CD4-positive, alpha-beta T cell treated with Interferon gamma for 1 hour (primary cell): ENCODE measurements at places on chromosomes 4 and X.

GRCh38 chr4:103303011-103303410 is 104.9 kb upstream of the CENPE start:
- no peak for DNase-seq

DNA sequence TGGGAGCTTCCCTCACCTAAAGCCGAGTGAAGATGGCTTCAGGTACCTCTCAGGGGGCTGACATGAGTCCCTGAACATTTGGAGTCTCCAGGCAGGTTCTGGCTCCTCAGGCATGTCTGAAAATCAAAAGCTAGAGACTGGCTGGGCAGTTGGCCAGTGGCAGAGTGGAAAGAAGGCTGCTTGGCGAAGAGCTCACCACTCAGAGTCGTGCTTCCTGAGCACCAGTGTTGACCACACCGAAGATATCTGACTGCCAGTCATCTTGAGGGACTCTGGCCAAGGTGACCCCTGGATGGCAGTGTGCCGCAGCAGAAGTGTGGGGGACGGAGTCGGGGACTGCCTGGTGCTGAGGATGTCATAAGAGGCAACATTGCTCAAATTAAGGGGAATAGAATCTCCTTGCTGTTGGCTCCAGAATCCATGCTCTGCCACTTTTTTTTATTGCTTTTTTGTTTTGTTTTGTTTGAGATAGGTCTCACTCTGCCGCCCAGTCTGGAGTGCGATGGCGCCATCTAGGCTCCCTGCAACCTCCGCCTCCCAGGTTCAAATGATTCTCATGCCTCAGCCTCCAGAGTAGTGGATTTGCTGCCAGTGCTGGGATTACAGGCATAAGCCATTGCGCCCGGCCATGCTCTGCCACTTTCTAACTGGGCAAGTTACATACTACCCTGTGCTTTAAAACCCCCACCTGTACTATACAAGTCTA is 172.5 kb upstream of the GATB start:
- no peak for DNase-seq

DNA sequence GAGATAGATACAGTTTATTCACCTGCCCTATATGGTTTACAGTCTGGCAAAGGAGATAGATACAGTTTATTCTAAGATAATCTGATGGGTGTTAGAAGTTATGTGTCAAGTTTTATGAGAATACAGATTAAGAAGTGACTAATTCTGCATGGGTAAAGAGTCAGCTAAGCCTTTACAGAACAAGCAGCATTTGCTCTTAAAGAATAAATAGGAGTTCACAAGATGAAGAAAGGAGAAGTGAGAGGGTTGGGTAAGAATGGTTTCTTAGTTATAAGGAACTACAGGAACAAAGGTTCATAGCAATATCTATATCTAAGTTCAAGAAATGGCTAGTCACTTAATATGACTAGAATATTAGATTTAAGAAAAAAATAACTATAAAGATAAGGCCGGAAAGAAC is 47.6 kb downstream of the THOC2 start:
- no peak for DNase-seq

GRCh38 chr4:116627545-116627944 is 457.8 kb downstream of the TRAM1L1 start:
- DNase-seq: no peak

- no peak for DNase-seq
Observed at GRCh38 chrX:97030463-97030862, 146.8 kb downstream of the RPA4 start.

DNA sequence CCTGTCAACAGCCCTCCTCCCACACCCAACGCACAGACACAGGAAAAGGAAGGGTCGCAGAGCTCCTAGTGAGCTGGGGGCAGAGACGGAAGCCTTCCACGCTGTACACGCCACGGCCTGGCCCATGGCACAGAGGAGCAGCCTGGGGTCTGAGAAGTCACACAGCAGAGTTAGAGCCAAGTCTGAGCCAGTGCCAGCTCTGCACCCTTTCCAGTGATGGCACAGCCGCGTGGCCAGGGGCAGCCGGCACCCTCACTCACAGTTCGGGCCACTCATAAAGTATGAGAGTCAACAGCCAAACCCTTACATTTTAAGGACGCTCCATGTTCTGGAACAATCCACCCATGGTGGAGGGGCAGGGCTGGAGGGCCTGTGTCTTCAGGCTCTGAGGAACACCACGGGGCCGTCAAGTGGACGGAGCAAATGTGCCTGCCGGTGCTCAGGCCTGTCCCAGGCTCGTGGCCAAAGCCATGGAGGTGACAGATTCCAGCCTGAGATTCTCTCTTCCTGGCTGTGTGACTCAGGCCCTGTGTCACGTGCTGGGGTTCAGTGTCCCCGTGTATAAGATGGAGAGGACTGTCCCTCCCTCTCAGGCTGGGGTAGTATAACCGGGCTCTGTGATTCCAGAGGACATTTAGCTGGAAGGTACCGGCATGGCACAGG is 91.2 kb downstream of the ABLIM2 start:
- DNase-seq: no peak

- DNase-seq: no peak
Observed at GRCh38 chrX:14675500-14675899, 146.2 kb downstream of the GLRA2 start.

- DNase-seq: no peak
Observed at GRCh38 chr4:169342159-169342860, 71.6 kb upstream of the SH3RF1 start.

- DNase-seq: no peak
Observed at GRCh38 chr4:125132729-125133128, 182.0 kb upstream of the FAT4 start.

- no peak for DNase-seq
Observed at GRCh38 chr4:83489711-83490326, 4.9 kb upstream of the ABRAXAS1 start.

DNA sequence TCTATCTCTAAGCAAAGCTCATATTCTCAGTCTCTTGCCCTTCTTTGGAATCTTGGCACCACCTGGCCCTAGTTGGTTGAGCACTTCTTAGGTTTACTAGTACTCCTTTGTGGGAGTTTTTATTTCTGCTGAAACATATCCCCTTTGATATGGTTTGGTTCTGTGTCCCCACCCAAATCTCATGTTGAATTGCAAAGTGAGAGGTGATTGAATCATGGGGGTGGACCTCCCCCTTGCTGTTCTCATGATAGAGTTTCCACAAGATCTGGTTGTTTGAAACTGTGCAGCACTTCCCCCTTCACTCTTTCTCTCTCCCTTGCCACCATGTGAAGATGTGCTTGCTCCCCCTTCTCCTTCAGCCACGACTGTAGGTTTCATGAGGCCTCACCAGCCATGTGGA is 22.2 kb upstream of the SYNPO2 start:
- DNase-seq: no peak

DNA sequence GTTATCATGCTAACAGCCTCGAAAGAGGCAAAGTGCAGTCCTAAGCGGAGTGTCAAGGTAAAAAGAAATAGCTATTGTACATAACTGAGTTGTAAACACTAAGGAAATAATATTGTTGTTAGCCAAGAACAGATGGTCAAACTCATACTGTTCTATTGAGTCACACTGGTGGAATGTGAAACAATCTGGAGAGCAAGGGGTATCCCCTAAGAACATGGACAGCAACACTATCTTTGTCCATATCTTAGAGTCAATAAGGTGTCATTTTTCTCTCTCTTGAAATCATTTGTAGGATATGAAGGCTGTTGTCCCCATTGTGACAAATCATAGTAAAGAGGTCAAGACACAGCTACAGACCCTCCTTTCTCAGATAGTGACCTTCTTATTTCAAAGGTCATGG is 4.5 kb upstream of the PDGFC start:
- DNase-seq: no peak

DNA sequence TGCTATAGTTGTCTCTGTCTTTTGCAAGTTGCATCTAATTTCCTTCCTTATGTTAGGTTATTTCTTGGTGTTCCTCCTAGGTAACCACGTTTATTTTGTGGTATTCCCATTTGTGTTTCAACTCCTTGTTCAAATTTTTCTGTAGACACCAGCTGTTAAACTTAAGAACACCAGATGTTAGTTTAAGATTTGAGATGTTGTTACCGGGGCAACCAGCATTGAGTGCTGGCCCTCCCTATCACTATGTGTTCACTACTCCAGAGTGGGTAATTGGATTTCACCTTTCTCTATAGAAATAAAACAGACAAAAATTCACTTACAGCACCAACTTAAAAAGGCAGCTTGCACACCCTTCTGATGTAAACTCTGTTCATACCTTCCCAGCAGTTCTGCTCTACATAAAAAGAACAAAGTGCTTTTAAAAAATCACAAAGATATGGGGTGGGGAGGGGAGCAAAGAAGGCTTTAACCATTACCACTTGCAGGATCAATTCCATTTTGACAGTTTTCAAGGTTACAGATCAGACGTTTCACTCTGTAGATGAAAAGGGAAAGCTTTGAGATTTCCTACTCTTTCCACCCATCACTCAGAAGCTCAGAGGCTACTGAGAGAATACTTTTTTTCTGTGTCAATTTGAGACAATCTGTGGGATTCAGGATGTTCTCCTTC is 82.9 kb downstream of the DKK2 start:
- no peak for DNase-seq

DNA sequence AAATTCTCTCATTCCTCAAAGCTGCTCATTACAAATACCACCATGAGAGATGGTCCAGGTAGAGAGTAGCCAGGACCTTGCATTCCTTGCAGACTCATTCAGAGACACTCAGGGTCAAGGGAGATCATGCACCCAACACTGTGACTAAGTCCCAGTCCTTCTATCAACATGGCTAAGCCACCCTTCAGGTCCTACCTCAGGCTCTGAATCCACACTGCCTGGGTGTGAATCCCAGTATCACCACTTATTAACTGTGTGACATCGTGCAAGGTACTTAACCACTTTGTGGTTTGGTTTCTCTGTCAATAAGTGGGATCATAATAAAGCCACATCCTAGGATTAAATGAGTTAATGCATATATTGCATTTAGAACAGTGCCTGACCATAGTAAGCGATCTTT is 124.1 kb upstream of the NEIL3 start:
- DNase-seq: no peak

DNA sequence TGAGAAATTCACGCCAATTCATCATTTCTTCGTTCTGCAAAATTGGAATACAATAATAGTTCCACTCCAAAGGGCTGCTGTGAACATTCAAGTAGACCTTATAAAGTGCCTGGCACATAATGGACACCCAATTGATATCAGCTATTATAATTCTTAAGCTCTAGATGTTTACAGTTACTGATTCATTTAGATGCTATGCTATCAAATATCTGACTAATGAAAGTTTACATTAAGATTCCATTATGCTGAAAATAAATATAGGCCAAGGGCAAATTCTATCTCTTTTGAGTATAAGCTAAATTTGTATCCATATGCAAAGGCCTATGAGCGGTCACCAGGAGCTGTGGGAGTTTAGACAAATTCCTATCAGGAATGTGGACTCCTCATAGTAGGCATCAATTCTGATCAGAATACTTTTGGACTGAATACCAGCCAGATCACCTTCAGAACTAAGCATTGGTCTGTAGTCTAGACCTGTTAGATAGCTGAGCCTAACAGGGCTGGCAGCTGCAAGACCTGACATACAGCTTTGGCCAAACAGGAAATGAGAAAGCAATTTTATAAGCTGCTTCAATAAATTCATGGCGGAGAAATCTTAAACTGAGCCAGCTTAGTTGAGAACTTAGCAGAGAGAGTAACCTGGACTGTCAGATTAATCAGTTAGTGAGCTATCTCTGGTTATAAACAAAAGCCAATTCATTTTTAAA is 384.3 kb upstream of the ACTRT1 start:
- no peak for DNase-seq

GRCh38 chrX:87687703-87688102 is 170.1 kb downstream of the KLHL4 start:
- DNase-seq: no peak

GRCh38 chrX:13048280-13048679 is 3.9 kb upstream of the FAM9C start:
- no peak for DNase-seq

DNA sequence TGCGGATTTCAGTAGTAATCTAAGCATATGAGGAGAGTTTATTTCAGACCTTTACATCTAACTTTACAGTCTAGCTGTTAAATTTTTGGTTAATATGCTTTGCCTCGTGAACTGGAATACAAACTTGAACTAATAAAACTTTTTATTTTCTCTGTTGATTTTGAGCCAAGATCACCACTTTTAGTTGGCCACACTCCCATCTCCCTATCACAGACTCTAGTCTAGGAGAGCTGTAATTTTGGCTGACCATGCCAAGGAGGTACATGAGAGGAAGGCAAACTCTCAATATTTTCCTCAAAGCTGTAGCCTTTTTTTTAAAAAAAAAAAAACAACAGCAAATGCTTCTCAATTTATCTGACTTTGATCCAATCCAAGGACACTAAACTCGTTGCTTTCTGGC is 597.5 kb upstream of the PCDH7 start:
- DNase-seq: no peak

DNA sequence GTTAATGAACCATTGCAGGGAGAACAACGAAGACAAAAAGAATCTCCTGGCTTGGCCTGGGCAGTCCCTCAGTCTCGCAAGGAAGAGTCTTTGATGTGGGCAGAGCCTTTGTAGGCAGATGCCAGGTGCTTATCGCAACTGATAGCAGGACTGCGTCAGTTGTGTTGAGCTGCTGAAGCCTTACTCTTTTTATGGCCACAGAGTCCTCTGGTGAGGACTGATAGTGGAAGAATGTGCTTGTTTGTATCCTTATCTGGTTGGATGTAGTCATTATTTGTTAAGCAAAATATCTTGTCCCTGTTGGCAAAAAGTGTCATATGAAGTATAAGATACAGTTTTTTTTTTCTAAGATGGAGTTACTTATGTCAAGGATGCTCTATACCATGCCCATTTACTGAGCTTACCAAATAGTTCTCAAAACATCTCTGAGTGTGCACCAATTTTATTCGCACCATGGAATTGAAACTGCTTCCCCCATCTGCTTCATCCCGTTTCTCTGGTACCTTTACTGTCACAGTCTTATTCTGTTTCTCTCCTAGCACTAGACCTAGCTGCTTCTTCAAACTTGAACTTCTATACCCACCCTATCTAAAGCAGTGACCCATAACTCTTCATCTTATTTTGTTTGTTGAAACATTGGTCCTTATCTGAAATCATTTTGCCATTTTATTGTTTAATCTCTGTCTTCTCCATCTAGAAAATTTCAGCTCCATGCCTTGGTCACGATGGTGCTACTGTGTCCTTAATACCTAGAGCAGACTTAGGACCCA is 47.0 kb upstream of the SPRY1 start:
- DNase-seq: no peak

GRCh38 chrX:69065451-69065850 is 99.8 kb downstream of the PJA1 start:
- no peak for DNase-seq

GRCh38 chr4:100420571-100420970 is 97.3 kb downstream of the EMCN start:
- no peak for DNase-seq

GRCh38 chr4:86522349-86522748 is 71.8 kb upstream of the PTPN13 start:
- DNase-seq: no peak

GRCh38 chrX:56783450-56783831 is 54.4 kb downstream of the NBDY start:
- peak; percentile 78 for DNase-seq

GRCh38 chrX:145654486-145654885 is 163.1 kb upstream of the SLITRK2 start:
- no peak for DNase-seq
